ENCODE measurements at places on chromosomes 2 and 18. TPM values are rescaled to one million over a fixed set of nuclear protein-coding genes. Genes with fewer than 3 reads are reported as not detected.

- H3K27ac ChIP-seq: no peak overlapping the region
- no peak overlapping the region for H3K4me3 ChIP-seq
- H3K4me1 ChIP-seq: no peaks in the 10 kb centered on the region
- no peaks in the 10 kb centered on the region for H3K36me3 ChIP-seq
Measured at GRCh38 chr2:238144262-238144661, 5.8 kb downstream of the KLHL30 start.

GRCh38 chr18:24160086-24160485 is 21.2 kb downstream of the CABYR start:
- H3K27ac ChIP-seq: no peak overlapping the region
- H3K4me3 ChIP-seq: no peak overlapping the region
- no peak for DNase-seq
- no peaks in the 10 kb centered on the region for H3K27me3 ChIP-seq
- no peaks in the 10 kb centered on the region for H3K4me1 ChIP-seq

GRCh38 chr2:3580449-3580848 is 5.4 kb downstream of the RPS7 start:
- H3K36me3 ChIP-seq: peaks cover 67% of the 10 kb centered on the region
- H3K4me1 ChIP-seq: peaks cover 15% of the 10 kb centered on the region
- H3K27me3 ChIP-seq: no peaks in the 10 kb centered on the region

The DYSF gene
- total RNA-seq: 21.3 TPM

The CXCR2 gene
- 0.82 TPM for total RNA-seq

DNA sequence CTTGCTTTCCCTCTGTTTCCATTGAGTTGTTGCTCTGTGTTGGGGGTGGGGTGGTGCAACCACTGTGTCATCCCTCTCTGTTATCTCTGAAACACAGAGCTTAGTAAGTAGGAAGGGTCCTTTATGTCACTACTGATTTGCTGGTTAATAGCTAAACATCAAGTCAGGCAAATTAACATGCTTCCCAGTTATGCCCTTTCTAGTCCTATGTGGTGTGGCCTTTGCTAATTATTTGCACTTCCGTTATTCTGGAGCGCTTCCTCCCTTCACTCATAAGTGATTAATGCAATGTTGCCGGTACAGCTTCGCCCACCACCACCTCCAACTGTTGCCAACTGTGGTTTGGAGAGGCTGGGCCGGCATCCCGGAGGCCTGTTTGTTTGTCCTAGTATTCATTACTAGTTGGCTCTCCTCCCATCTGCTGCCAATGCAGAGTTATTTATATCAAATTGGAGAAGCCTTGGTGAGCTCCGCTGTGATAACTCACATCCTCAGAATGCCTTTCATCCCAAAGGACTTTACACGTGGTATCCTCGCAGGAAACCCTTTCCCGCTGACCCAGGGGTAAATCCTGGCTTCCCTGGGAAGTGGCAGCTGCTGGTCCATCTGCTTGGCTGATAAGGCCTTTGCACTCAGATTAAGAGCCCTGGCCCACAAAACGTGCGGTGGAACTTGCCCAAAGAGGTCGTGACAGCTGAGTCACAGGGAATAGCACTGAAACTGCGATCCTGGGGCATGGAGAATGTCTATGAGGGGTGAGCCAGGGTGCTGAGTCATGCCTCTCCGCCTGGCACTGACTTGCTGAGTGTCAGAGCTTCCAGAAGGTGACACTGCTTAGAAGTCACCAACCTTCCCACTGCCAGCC is 72.0 kb upstream of the ZCCHC2 start:
- no peak for DNase-seq
- H3K4me3 ChIP-seq: no peak overlapping the region
- H3K27ac ChIP-seq: no peak overlapping the region
- H3K36me3 ChIP-seq: no peaks in the 10 kb centered on the region
- peaks cover 21% of the 10 kb centered on the region for H3K4me1 ChIP-seq
- H3K27me3 ChIP-seq: no peaks in the 10 kb centered on the region
